Astrocyte of the spinal cord (primary cell): ENCODE measurements at places on chromosomes 1 and 21.
A peak's percentile ranks its signal among the peaks of the same experiment; 100 is the strongest.

DNA sequence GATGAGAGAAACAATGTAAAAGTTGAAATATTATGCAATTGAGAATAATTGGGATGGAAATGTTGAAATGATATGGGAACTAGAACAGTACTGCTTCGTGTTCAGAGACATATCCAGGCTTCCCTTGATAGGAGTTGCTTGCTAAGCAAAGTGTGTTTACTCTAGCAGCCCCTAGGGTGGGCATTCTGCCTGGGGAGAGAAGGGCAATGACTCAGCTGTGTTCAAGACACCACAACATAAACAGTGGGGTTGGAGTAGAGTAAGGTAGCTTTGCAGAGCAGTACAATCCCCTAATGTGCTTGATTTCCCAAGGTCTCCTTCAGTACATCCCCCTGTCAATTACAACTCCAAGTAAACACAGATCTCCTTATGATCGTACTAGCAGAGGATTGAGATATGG is 4.8 kb upstream of the PCNX2 start:
- DNase-seq: no peak

- DNase-seq: no peak
These were observed at the start of gene LRRC42 for GRCh38 chr1:53946252-53947171. Gene LRRC42, plus strand, starts transcription at chr1:53946350. Its CDS starts 5,650 bp downstream, at chr1:53952000.

DNA sequence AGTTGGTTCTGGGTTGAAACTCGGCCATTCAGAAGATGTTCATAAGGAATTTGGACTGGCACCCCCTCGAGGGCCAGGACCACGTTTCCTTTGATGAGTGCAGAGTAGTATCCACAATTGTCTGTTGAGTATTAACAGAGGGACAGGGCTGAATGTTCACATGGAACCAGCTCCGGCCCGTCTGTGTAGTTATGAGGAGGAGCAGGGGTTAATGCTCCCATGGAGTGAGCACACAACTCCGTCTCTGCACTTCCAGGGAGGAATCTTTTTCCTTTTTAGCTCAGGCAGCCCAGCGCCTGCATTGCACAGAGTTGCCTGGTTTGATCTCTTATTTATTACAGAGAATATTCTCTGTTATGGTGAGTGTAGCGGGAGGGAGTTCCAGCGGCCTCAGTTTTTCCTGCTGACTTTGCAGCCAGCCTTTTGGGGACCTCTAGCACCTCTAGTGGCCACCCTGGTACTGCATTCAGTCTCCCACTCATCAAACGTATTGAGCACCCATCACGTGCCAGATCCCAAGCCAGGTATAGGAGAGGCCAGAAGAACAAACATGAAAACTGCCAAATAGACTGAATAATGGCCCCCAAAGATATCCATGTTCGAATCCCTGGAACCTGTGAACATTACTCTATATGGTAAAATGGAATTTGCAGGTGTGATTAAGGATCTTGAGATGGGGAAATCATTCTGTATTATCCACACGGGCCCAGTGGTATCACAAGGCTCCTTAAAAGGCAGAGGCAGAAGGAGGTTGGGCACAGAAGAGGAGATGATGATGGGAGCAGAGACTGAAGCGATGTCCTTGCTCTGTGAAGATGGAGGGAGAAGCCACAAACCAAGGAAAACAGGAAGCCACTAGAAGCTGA is 167.7 kb upstream of the CSF3R start:
- peak; percentile 24 for DNase-seq

- no peak for DNase-seq
These were observed 3.2 kb upstream of the BMP8B start for GRCh38 chr1:39791838-39792237.

GRCh38 chr1:201800246-201800645 is 28.7 kb upstream of the IPO9 start:
- DNase-seq: no peak

- DNase-seq: peak; percentile 67
These were observed 129.9 kb downstream of the ZNF281 start for GRCh38 chr1:200279810-200280411.

GRCh38 chr1:20322825-20323612 is 32.3 kb downstream of the VWA5B1 start:
- peak; percentile 48 for DNase-seq

DNA sequence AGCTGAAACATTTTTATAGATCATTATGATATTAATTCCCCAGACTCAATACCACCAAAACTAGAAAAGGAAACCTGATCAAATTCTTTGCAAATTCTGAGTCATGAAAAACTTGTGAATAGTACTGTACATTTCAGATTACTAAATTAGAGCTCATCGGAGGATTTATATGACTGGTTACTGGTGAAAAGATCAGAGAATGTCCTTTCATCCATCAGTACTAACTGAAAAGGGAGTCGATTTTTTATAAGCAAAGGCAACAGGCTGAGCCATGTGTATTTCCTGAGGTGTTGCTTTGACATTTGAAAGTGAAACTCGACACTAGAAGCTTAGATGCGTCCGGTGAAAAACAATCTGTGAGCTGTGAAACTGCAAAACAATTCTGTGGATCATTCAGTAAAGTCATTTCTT is 155.7 kb downstream of the TNFSF18 start:
- no peak for DNase-seq

GRCh38 chr1:79874289-79874688 is 867.8 kb upstream of the ADGRL4 start:
- DNase-seq: no peak

- no peak for DNase-seq
These were observed 78.6 kb upstream of the SLC44A3 start for GRCh38 chr1:94741510-94741909.

- peak; percentile 76 for DNase-seq
These were observed 11.1 kb downstream of the ADPRS start for GRCh38 chr1:36099681-36100341.

- peak; percentile 26 for DNase-seq
These were observed 229.6 kb upstream of the JUN start for GRCh38 chr1:59013276-59013927.

DNA sequence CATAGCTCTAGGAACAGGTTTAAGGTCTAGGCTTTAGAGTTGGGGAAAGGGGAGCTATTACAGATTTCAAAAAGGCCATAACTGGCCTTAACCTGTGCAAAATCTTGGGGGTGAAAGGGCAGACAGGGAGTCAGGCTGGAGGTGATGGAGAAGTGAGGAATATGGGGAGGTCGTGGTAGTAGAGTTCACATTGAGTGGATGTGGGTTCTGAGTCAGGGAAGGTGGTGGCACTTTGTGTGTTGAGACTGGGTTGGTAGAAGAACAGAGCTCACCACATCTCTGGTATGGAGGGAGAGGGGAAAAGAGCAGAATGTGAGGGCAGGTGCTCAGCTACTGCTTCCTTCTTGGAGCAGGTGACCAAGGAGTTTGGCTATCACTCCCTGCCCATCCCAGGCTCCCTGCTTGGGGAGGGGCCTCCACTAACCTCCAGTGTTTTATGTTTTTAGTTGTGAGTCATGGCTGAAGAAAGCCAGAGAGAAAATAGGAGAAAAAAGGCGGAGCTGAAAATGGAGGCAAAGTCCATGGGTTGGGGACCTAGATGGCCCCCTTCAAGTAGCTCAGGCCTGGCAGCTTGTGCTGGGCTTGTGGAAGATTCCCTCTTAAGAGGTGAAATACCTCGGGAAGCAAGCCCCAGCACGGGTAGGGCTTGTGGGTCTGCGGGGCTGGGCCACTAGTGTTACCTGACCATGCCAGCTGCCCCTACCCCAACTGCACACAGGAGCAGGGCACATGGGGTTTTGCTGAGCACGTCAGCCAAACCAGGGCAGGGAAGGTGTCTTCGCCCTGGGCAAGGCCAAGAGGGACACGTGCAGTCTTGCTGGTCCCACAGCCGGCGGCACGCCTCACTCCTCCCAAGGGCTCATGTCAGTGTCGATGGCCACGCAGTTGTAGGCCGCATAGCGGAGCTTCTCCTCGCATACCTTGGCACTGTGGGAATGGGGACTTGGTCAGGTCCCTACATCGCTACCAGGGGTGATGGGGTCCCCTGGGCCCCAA is 8.2 kb downstream of the HECTD3 start:
- DNase-seq: no peak

GRCh38 chr1:83673312-83673711 is 325.6 kb downstream of the TTLL7 start:
- DNase-seq: no peak

- DNase-seq: no peak
These were observed 110.1 kb downstream of the CDC7 start for GRCh38 chr1:91610789-91611188.

GRCh38 chr1:118290046-118290445 is 105.0 kb upstream of the SPAG17 start:
- no peak for DNase-seq

DNA sequence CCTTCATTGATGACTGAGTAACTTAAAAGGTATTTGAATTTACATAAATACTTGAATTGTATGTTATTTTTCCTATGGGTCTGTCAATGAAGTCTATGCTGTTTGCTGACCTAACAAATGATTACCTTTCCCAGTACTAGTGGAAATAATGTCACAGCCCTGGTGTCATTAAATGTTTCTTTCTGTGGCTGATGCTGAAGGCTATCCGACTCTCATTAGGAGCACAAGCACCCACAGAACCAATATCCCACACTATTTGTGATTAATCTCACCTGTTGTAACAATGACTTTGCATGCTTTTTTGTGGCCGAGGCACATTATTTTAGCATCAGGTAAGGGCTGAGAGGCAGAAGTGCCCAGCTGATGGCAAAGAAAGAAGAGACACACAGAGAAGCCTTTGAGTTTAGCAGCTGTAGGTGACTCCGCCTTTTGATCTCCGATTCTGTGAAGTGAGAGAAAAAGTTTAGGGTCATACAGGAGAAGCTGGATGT is 25.8 kb upstream of the TRIM45 start:
- DNase-seq: no peak

DNA sequence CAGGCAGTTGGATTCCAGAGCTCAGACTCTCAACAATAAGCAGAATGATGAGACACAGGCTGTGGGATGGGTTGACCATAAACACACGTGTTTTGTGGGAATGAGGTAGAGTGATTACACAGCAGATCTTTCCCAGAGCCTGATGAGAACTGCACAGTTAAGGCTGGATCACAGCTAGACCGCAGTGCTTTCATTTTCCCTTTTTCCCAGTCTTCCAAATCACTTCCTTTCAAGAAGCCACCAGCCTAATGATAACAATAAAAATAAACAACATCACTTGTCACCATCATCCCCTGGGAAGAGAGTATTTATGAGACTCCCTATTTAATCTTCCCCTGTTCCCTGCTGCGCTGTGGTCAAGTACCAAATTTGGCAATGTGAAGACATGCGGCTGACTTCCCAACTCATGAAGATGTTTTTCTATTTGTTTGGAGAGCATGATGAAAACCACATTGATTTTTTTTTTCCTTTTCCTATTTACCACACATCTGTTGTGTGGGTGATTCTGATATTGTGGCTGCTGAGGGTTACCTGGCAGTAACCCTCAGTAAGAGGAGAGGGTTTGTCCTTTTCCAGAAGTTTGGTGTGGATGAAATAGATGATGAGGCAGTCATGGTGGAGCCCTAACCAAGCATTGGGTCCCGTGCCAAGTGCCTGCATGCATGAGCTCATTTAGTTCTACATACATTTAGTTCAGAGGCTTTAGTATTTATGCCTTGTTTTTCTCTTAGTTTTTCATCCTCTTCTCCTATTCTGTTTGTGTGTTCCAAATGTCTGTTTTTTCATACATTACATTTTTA is 248.9 kb upstream of the HOOK1 start:
- DNase-seq: peak; percentile 86

DNA sequence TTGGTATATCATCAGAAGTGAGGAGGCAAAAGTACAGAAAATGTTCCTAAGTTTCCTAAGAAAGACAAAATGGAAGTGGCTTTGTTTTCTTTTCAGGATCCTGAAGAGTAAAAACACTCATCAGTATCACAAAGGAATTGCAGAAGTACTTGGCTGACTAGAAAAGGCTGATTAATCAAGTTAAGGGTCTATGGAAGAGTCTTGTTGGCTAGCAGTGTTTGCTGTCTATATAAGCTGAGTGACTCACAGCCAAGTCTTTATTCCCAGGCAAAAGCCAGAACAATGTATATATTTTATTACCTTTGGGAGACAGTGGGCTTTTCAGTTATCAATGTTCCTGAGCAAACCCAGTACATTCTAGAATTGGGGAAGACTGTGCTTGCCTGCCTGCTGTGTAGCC is 777.0 kb downstream of the PLA2G4A start:
- no peak for DNase-seq

- DNase-seq: no peak
These were observed 4.4 kb upstream of the PALMD start for GRCh38 chr1:99641558-99641957.

- DNase-seq: no peak
These were observed 23.2 kb upstream of the SLC2A1 start for GRCh38 chr1:42981871-42982270.

DNA sequence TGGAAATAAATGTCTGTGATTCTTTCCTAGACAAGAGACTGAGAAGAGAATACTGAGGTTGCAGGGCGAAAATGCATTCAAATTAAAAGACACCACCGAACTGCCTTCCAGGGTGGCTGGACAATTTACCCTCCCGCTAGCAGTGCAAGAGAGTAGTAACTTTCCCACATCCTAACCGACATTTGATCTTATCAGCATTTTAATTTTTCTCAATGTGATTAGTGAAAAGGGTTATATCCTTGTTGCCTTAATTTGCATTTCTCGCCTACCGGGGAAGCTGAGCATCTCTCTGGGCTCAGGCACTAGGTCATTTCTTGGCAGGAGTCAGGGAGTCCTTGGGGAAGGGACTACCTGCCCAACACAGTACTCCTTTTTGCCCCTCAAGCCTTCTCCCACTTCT is 2.8 kb downstream of the TNFRSF8 start:
- no peak for DNase-seq

- no peak for DNase-seq
These were observed 41.5 kb downstream of the IGSF21 start for GRCh38 chr1:18149027-18149641.

GRCh38 chr1:234519506-234519905 is 40.5 kb upstream of the TARBP1 start:
- DNase-seq: no peak

- DNase-seq: no peak
These were observed 38.0 kb upstream of the DMRTB1 start for GRCh38 chr1:53421208-53421607.

GRCh38 chr1:160108888-160109662 is 6.5 kb upstream of the ATP1A2 start:
- DNase-seq: peak; percentile 78

- no peak for DNase-seq
These were observed 23.0 kb downstream of the ZBED6 start for GRCh38 chr1:203818399-203818798.
